Naive B cell (primary cell): ENCODE measurements at places on chromosomes 12 and 14. TPM values are rescaled to one million over a fixed set of nuclear protein-coding genes. Genes with fewer than 3 reads are reported as not detected.

The IL31 gene
- not detected for polyA plus RNA-seq

The MCRS1 gene
- 41.5 TPM for polyA plus RNA-seq

The FSCB gene
- not detected for polyA plus RNA-seq

The SLC48A1 gene
- polyA plus RNA-seq: 12.9 TPM

The CLEC4C gene
- 8.6 TPM for polyA plus RNA-seq

The TMCC3 gene
- polyA plus RNA-seq: 21.7 TPM

GRCh38 chr12:114302117-114302516 is 103.8 kb downstream of the TBX5 start:
- peaks cover 9% of the 10 kb centered on the region for H3K27me3 ChIP-seq
- H3K27ac ChIP-seq: no peak overlapping the region
- no peak overlapping the region for H3K4me3 ChIP-seq
- H3K36me3 ChIP-seq: no peaks in the 10 kb centered on the region
- no peaks in the 10 kb centered on the region for H3K4me1 ChIP-seq

DNA sequence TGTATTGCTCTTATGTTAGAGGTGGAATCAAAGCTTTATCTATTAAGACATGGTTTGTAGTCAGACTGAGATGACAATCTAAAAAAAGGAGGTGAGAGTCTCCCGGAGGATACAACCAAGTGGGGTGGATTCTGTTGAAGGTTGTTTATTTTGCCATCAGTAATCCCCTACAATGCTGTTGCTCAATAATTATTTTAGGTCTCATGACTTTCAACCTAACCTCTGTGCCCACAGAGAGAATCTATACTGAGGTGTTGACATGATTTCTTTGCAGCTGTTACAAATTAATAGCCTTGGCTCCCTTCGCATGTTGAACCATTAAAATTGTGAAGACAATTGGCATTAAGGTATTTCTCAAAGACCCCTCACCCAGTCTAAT is 28.7 kb upstream of the FOS start:
- H3K27me3 ChIP-seq: no peaks in the 10 kb centered on the region
- no peak for DNase-seq
- no peak overlapping the region for H3K27ac ChIP-seq
- no peak overlapping the region for H3K4me3 ChIP-seq
- H3K36me3 ChIP-seq: peaks cover 5% of the 10 kb centered on the region

DNA sequence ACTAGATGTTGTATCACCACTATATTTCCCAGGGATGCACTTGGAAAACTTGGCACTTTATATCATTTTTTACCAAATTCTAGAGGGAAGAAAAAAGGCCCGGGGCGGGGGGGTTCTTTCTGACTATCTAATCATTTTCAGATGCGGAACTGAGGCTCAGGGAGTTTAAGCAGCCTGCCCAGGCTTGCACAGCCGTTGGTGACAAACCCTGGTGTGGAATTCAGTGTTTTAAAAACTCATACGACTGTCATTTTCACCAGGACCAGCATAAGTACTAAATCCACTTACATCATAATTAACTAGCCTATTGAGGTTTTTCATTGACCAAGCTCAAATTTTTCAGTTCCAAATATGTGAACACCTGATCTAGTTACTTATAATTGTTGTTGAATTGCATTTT is 181.0 kb downstream of the IPO8 start:
- no peaks in the 10 kb centered on the region for H3K36me3 ChIP-seq
- no peak overlapping the region for H3K27ac ChIP-seq
- H3K4me1 ChIP-seq: no peaks in the 10 kb centered on the region
- no peak for DNase-seq

GRCh38 chr12:66453844-66454243 is 151.6 kb downstream of the HELB start:
- no peaks in the 10 kb centered on the region for H3K27me3 ChIP-seq
- DNase-seq: no peak
- H3K4me1 ChIP-seq: no peaks in the 10 kb centered on the region

GRCh38 chr12:132635076-132635955 is 16.7 kb downstream of the P2RX2 start:
- H3K4me3 ChIP-seq: no peak overlapping the region
- H3K4me1 ChIP-seq: peaks cover 10% of the 10 kb centered on the region
- peaks cover 20% of the 10 kb centered on the region for H3K36me3 ChIP-seq
- no peak for DNase-seq
- no peak overlapping the region for H3K27ac ChIP-seq
- H3K27me3 ChIP-seq: no peaks in the 10 kb centered on the region

DNA sequence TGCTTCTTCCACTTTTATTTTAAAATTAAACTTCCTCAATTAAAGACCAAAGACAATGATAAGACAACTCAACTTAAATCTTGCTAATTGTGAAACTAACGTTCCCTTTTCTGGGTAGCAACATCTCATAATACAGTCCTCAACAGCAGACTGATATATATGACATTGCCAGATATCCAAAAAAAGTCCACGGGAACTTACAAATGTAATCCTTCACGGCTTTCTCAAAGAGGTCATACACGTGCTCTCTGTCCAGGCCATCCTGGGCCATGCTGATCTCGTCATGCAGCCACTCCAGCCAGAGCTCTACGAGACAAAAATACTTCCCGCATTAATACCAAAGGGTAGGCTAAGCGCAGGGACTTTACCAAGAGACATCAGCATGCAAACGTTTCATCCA is 13.3 kb downstream of the SART3 start:
- peaks cover 24% of the 10 kb centered on the region for H3K36me3 ChIP-seq
- H3K27me3 ChIP-seq: no peaks in the 10 kb centered on the region
- peaks cover 37% of the 10 kb centered on the region for H3K4me1 ChIP-seq
- H3K4me3 ChIP-seq: no peak overlapping the region
- H3K27ac ChIP-seq: no peak overlapping the region

DNA sequence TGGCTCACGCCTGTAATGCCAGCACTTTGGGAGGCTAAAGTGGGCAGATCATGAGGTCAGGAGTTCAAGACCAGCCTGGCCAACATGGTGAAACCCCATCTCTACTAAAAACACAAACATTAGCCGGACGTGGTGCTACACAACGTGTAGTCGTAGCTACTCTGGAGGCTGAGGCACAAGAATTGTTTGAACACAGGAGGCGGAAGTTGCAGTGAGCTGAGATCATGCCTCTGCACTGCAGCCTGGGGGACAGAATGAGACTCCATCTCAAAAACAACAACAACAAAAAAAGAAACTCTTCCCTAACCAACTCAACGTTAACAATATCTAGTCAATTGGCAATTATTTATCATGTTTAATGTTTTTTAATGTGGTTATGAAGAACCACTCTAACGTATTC is 89.3 kb downstream of the EPS8 start:
- no peaks in the 10 kb centered on the region for H3K27me3 ChIP-seq
- DNase-seq: no peak
- no peak overlapping the region for H3K4me3 ChIP-seq
- H3K27ac ChIP-seq: no peak overlapping the region

DNA sequence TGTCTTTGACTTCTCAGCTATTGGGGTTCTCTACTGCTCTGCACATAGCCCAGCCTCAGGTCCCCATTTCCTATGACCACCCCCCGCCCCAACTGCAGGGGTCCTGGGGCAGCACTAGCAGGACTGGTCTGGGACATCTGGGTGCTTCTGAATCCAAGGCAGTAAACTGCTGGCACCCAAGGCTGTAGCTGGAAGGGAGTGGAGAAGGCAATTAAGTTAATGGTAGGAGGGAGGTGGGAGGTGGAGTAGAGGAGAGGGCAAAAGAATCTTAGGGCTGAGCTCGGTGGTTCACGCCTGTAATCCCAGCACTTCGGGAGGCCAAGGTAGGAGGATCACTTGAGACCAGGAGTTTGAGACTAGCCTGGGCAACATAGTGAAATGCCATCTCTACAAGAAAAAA is 11.5 kb downstream of the PLEK2 start:
- H3K4me1 ChIP-seq: no peaks in the 10 kb centered on the region
- no peak overlapping the region for H3K27ac ChIP-seq
- no peaks in the 10 kb centered on the region for H3K36me3 ChIP-seq
- peaks cover 33% of the 10 kb centered on the region for H3K27me3 ChIP-seq
- no peak overlapping the region for H3K4me3 ChIP-seq

- H3K4me1 ChIP-seq: no peaks in the 10 kb centered on the region
- H3K36me3 ChIP-seq: no peaks in the 10 kb centered on the region
- H3K27ac ChIP-seq: no peak overlapping the region
- H3K4me3 ChIP-seq: no peak overlapping the region
These were observed 330.5 kb upstream of the TMEM132C start for GRCh38 chr12:127936463-127936862.

DNA sequence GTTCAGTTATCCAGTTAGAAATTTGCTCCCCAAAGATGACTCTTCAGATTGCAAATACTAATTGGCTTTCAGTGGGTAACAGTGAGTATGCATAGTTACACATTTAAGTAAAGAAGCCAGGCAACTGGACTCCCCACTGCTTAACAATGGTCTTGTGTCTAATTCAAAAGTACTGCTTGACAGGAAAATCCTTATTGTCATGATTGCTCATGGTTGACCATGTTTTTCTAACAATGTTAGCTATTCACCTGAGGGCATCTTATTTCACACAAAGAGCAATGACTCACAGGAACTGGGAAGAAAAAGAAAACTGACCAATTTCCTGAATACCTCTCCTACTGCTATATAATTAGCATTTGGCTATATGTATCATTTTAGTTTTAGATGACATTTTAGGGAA is 33.7 kb upstream of the ALG10B start:
- peaks cover 8% of the 10 kb centered on the region for H3K27me3 ChIP-seq
- DNase-seq: no peak
- H3K27ac ChIP-seq: no peak overlapping the region

GRCh38 chr14:69771136-69771535 is 4.2 kb downstream of the SRSF5 start:
- peak overlapping the region; percentile 57 for H3K27ac ChIP-seq
- peaks cover 54% of the 10 kb centered on the region for H3K4me1 ChIP-seq
- H3K4me3 ChIP-seq: no peak overlapping the region
- no peak for DNase-seq

- no peaks in the 10 kb centered on the region for H3K36me3 ChIP-seq
- H3K27me3 ChIP-seq: peaks cover 5% of the 10 kb centered on the region
These were observed 12.0 kb downstream of the ABHD12B start for GRCh38 chr14:50883827-50884197.

GRCh38 chr12:20523658-20524057 is 155.3 kb downstream of the PDE3A start:
- H3K27ac ChIP-seq: no peak overlapping the region
- DNase-seq: no peak
- no peaks in the 10 kb centered on the region for H3K27me3 ChIP-seq

DNA sequence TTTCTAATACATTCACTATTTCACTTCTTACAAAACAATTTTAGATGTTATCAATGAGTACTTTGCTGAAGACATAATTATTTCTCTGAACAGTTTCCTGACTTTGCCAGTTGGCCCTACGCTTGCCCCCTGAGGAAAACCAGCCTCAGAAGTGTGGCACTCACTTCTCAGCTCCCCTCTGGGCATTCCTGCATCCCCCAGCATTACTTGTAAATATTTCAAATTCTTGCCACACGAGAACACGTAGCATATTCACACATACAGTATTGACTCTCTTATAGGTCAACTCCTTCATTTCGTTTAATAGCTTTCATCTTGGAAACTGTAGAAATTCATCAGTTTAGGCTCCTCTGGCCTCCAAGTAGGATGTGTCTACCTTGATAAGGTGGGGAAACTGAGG is 65.2 kb downstream of the OTX2 start:
- no peak overlapping the region for H3K4me3 ChIP-seq
- DNase-seq: no peak
- no peak overlapping the region for H3K27ac ChIP-seq
- no peaks in the 10 kb centered on the region for H3K36me3 ChIP-seq
- H3K27me3 ChIP-seq: peaks cover 17% of the 10 kb centered on the region

GRCh38 chr12:14135996-14136395 is 154.6 kb upstream of the GRIN2B start:
- no peak for DNase-seq
- peaks cover 18% of the 10 kb centered on the region for H3K27me3 ChIP-seq
- H3K4me1 ChIP-seq: peaks cover 5% of the 10 kb centered on the region
- no peak overlapping the region for H3K27ac ChIP-seq

DNA sequence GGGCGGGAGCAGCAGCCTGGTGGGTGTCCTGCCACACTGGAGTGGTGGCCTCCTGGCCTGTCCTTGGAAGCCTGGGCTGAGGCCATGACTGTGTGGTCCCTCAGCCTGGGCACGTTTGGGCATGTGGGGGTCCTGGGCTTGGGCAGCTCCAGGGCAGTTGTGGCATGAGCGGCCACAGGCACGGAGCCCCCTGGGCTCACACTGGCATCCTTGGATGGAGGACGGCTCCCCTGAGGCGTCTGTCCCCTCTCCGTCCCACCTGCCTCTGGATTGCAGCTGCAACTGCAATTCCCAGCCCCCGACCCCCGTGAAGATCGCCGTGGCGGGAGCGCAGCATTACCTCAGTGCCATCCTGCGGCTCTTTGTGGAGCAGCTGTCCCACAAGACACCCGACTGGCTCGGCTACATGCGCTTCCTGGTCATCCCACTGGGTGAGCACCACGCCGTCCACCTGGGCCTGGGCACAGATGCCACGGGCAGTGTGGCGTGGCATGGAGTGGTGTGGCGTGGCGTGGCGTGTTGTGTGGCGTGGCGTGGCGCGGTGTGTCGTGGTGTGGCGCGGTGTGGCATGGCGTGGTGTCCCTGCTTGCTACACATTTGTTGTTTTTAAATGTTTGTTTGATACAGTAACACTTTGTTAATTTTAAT is 15.1 kb upstream of the TEX22 start:
- no peaks in the 10 kb centered on the region for H3K27me3 ChIP-seq
- H3K27ac ChIP-seq: no peak overlapping the region
- H3K4me3 ChIP-seq: no peak overlapping the region
- no peaks in the 10 kb centered on the region for H3K36me3 ChIP-seq

DNA sequence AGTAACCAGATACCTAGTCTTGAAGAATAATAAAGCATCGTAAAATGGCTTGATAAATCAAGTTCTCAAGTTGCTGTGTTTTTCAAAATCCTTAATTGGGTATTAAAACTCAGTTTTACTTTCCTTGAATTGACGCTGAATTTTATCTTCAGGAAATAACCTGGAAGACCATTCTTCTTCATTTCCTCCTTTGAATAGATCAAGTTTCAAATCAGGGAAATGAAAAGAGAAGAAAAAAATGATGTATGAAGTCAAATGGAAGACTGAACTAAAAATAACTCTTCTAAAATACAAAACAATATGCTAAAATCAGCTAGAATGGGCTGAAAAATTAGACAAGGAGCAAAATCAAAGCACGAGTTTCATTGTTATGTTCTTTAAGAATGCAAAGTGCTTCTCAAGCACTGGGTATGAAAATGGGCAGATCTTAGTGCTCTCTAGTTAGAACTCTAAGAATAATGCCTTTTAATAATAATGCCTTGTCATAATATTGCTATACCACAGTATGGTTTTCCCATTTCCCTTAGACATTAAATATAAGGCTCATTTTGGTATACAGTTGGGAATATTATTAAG is 54.6 kb upstream of the CLEC14A start:
- no peaks in the 10 kb centered on the region for H3K36me3 ChIP-seq
- DNase-seq: no peak
- no peak overlapping the region for H3K4me3 ChIP-seq
- H3K27me3 ChIP-seq: no peaks in the 10 kb centered on the region
- H3K27ac ChIP-seq: no peak overlapping the region
- H3K4me1 ChIP-seq: no peaks in the 10 kb centered on the region

GRCh38 chr14:104342435-104343293 is 204.3 kb downstream of the KIF26A start:
- no peaks in the 10 kb centered on the region for H3K4me1 ChIP-seq
- no peak overlapping the region for H3K4me3 ChIP-seq
- peaks cover 38% of the 10 kb centered on the region for H3K27me3 ChIP-seq
- no peak overlapping the region for H3K27ac ChIP-seq

GRCh38 chr12:75661908-75662307 is 150.5 kb upstream of the KRR1 start:
- H3K36me3 ChIP-seq: no peaks in the 10 kb centered on the region
- DNase-seq: no peak
- no peaks in the 10 kb centered on the region for H3K27me3 ChIP-seq

- no peaks in the 10 kb centered on the region for H3K36me3 ChIP-seq
- no peak overlapping the region for H3K4me3 ChIP-seq
- no peaks in the 10 kb centered on the region for H3K27me3 ChIP-seq
- no peak overlapping the region for H3K27ac ChIP-seq
These were observed 154.1 kb upstream of the FUT8 start for GRCh38 chr14:65258391-65258790.
